ENCODE measurements at places on chromosomes 12 and 14.

DNA sequence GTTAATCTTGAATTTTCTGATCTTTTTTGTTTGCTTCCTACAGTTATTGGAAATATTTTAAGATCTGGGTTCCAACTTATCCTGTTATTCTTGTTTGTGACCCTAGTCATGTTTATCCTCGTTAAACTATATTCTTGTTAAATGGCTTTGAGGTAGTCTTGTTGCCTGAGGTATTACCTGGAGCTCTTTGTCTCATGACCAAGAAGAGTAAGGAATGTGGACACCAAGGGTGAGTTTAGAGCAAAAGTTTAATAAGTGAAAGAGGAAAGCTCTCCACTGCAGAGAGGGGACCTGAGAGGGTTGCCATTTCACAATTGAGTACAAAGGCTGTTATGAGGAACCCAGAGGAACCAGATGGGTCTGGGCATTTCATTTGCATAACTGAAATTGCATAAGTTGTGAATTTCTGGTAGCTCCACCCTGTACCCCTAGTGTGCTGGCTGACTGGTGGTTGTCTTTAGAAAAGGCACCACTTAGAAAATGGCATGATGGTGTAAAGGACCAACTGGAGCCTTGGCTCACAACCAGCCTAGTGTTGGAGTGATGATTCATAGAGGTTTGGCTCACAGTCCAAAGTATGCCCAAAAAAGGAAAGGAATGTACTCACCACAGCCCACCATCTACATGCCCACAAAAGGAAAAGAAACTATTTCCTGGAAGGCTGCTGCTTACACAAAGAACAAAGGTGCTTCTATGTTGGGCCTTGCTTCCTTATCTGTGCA is 36.7 kb upstream of the RESF1 start:
- DNase-seq, result no peak

DNA sequence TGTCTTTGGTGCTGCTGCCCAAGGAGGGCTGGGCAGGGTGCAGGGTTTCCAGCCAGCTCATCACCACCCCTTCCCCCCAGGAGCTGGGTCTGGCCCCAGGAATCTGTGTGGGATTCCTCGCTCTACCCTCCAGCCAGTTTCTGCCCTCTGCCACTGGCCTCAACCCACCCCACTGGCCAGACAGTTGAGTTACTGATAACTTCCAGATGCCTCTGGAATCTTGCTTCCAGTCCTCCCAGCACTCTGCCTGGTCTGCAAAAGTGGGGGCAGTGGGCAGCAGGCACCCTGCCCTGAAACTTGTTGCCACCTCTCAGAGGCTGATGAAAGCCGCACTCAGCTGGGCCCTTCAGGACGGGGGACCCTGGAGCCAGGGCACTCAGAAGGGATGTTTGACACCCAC is 20.1 kb upstream of the TBX3 start:
- no peak for DNase-seq

DNA sequence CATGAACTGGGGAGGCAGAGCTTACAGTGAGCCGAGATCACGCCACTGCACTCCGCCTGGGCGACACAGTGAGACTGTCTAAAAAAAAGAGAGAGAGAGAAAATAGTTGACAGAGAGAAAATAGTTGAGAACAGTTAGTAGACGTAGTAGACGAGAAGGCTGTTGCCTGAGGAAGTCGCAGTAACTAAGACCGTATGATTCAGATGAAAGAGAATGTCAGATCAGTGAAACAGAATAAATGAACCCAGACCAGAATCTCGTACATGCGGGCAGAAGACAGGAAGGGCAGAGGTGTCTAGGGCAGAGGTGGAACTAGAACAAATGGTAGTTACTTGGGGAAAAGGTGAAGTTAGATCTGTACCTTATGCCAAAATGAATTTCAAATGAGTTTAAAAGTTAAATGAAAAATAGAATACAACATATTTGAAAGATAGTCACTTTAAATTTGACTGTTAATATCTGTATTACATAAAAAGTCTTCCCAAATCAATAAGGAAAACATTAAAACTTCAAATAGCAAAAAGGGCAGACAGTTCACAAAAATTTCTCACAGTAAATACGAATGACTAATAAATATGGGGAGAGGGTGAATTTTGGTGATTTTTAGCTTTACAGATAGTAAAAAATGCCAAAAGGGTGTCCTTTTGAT is 17.7 kb downstream of the MDM2 start:
- no peak for DNase-seq

- DNase-seq, result no peak
Observed at GRCh38 chr14:55370883-55371455, 40.7 kb downstream of the ATG14 start.

GRCh38 chr14:45970621-45971020 is 681.0 kb downstream of the RPL10L start:
- DNase-seq, result no peak

DNA sequence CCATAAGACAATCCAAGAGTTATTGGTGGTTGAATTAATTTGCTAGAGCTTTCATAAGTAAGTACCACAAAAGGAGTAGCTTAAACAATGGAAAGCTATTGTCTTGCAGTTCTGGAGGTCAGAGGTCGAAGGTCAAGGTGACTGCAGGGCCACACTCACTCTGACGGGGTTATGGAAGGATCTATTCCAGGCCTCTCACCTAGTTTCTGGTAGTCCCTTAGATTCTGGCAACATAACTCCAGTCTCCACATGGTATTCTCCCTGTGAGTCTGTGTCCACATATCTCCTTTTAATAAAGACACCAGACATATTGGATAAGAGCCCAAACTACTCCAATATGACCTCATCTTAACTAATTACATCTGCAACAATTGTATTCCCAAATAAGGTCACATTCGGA is 273.4 kb downstream of the FOXN3 start:
- no peak for DNase-seq

DNA sequence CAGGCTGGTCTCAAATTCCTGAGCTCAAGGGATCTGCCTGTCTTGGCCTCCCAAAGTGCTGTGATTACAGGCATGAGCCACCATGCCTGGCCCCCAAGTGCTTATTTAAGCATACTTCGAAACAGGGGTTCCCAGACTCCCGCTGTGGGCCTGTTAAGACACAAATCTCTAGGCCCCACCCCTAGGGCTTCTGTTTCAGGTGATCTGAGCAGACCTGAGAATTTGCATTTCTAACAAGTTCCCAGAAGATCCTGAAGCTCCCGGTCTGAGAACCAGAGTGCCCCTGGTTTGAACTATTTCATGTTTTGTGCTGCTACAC is 25.0 kb downstream of the GCH1 start:
- DNase-seq, result no peak

GRCh38 chr14:60630129-60630528 is 19.1 kb downstream of the SIX1 start:
- DNase-seq, result no peak

DNA sequence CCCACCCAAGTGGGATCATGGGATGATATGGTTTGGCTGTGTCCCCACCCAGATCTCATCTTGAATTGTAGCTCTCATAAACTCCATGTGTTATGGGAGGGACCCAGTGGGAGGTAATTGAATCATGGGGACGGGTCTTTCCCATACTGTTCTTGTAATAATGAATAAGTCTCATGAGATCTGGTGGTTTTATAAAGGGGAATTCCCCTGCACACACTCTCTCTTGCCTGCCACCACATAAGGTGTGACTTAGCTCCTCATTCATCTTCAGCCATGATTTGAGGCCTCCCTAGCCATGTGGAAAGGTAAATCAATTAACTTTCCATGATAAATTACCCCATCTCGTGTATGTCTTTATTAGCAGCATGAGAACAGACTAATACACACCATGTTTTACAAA is 109.2 kb downstream of the IGF1 start:
- no peak for DNase-seq

DNA sequence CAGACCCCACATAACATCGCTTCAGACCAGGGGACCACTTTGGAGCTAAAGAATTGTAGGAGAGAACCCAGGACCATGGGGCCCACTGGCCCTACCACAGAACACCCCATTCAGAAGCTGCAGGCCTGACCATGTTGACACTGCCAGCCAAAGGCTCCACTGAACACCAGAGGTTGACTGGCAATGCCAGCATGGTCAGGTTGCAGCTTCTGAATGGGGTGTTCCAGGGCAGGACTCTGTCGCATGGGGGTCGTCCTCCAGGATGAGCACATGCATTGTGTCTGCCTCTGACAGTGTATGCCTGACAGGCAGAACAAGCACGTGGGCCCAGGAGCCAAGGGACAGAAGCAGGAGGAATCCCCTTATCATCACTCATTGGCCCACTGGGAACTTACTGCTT is 34.1 kb downstream of the DIO3 start:
- no peak for DNase-seq

GRCh38 chr14:57812741-57813140 is 53.2 kb downstream of the SLC35F4 start:
- DNase-seq, result no peak

DNA sequence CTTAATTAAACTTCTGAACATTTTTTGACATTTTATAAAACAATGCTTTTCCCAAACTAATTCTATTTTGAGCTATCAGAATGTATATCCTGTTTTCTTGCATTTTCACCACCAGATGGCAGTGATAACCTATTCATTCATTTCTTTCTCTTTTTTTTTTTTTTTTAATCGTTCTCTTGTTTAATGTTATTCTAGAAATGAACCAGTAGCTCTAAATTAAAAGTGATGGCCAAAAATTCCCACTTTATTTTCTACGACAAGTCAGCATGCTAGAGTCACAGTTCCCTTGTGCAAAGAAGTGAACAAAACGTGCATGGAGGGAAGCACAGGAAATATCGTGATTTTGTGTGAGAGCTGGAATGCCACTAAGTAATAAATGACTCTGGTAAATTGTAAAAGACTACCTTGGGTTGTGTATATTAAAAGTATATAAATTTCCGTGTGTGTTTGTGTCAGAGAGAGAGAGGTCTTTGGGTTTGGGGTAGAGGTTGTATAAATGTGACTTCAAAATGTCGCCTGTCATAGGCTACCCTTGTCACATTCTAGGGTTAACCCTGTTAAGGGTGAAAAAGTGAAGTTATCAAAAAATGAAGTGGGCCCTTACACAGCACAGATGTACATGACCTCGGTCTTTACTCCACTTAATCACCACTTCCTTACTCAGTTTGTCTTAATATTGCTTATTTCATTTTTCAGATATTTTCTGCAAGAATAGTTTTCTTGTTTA is 40.4 kb upstream of the LDHB start:
- DNase-seq, result no peak

- no peak for DNase-seq
Observed at GRCh38 chr12:113889076-113889475, 77.0 kb downstream of the RBM19 start.

DNA sequence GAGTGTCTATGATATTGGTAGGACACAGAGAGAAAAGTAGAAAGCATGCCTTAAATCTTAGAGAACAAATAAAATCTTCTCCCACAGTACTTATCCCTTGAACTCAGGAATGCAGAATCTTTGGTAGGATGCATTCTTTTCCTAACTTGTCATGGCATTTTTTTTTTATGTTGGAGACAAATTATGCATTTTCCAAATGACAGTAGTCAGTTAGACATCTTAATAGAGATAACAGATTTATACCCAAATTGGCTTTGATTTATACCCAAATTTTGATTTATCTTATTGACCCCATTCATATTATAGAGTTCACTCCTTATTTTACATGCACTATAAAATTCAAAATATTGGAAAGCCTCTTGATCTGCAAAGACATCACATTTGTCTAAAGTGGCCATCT is 132.9 kb downstream of the CNTN1 start:
- DNase-seq, result no peak

Data from AG09319 (cell line).